ENCODE measurements at places on chromosomes 11 and 22. TPM values are rescaled to one million over a fixed set of nuclear protein-coding genes. Genes with fewer than 3 reads are reported as not detected.

The MMP1 gene
- 0.28 TPM for polyA plus RNA-seq

DNA sequence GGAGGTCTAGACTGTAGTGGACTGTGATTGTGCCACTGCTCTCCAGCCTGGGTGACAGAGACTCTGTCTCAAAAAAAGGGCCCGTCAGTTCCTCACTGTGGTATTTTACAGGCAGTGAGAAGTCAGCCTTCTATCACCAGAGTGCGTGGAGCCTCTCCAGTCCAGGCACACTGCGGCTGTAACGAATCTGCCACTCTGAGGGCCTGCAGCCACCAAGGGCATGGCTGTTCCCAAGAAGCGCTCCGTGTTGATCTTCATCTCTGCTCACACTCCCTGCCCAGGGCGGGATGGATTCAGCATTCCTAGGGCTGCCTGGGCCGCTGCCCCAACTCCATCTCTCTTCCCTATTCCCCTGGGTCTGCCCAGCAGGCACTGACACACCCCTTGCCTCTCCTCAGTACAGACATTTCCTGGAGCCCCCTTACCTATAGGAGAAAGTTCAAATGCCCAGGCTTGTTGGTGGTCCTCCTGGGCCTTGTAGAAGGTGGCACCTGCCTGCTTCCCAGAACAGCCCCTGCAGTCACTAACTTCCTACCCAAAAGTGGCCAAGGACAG is 148.4 kb downstream of the CACNA1I start:
- H3K27ac ChIP-seq: no peak overlapping the region
- no peak overlapping the region for H3K4me3 ChIP-seq
- no peak for DNase-seq
- H3K27me3 ChIP-seq: peaks cover 12% of the 10 kb centered on the region
- no peaks in the 10 kb centered on the region for H3K4me1 ChIP-seq

GRCh38 chr11:102617466-102618008 is 7.6 kb downstream of the MMP20 start:
- H3K36me3 ChIP-seq: no peaks in the 10 kb centered on the region
- no peaks in the 10 kb centered on the region for H3K4me1 ChIP-seq
- no peak for DNase-seq
- H3K27ac ChIP-seq: no peak overlapping the region

DNA sequence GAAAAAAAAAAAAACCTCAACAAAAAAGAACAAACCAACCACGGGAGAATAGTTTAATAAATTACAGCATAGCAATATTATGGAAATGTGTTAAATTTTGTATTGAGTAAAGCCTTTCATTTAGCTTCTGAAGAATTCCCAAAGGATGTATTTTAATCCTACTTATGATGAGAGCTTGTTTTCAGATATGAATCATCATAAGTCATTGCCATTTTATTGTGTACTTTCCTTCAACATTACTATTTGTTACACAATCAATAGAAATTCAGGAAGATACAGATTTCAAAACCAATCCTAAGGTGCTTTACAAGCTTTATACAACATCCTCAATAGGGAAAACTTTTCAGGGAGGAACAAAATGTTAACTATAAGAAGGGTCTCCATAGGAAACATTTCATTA is 200.6 kb upstream of the CTSC start:
- no peak for DNase-seq
- no peaks in the 10 kb centered on the region for H3K27me3 ChIP-seq
- no peaks in the 10 kb centered on the region for H3K36me3 ChIP-seq
- H3K4me1 ChIP-seq: no peaks in the 10 kb centered on the region

The BEST1 gene
- polyA plus RNA-seq: 4.9 TPM

The LDHA gene
- polyA plus RNA-seq: 121 TPM

The STK33 gene
- polyA plus RNA-seq: 30.1 TPM

DNA sequence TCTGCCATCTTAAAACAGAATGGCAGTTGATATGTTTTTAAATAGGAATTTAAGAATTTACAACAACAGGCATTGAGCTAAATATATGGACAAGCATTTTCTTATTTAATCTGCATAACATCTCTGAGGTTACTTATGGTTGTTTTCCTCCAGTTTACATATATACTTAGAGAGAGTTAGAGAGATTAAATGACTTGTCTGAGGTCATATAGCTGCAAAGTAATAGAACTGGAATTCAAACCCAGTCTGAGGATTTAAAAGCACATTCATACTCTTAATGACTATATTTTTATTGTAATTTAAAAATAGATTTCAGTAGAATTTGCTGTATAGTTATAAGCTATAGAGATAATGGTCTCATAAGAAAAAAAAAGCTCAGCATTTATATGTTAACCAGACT is 81.4 kb upstream of the GRIK4 start:
- H3K27me3 ChIP-seq: no peaks in the 10 kb centered on the region
- no peak overlapping the region for H3K4me3 ChIP-seq
- H3K36me3 ChIP-seq: no peaks in the 10 kb centered on the region
- no peak for DNase-seq

- H3K27me3 ChIP-seq: no peaks in the 10 kb centered on the region
- DNase-seq: no peak
- H3K27ac ChIP-seq: no peak overlapping the region
- peaks cover 64% of the 10 kb centered on the region for H3K4me1 ChIP-seq
These were observed 2.9 kb downstream of the TUB start for GRCh38 chr11:8083871-8084281.

- H3K27me3 ChIP-seq: peaks cover 52% of the 10 kb centered on the region
- H3K4me1 ChIP-seq: no peaks in the 10 kb centered on the region
- H3K36me3 ChIP-seq: no peaks in the 10 kb centered on the region
- no peak overlapping the region for H3K27ac ChIP-seq
- no peak overlapping the region for H3K4me3 ChIP-seq
These were observed 4.4 kb downstream of the MRGPRE start for GRCh38 chr11:3227568-3228444.

DNA sequence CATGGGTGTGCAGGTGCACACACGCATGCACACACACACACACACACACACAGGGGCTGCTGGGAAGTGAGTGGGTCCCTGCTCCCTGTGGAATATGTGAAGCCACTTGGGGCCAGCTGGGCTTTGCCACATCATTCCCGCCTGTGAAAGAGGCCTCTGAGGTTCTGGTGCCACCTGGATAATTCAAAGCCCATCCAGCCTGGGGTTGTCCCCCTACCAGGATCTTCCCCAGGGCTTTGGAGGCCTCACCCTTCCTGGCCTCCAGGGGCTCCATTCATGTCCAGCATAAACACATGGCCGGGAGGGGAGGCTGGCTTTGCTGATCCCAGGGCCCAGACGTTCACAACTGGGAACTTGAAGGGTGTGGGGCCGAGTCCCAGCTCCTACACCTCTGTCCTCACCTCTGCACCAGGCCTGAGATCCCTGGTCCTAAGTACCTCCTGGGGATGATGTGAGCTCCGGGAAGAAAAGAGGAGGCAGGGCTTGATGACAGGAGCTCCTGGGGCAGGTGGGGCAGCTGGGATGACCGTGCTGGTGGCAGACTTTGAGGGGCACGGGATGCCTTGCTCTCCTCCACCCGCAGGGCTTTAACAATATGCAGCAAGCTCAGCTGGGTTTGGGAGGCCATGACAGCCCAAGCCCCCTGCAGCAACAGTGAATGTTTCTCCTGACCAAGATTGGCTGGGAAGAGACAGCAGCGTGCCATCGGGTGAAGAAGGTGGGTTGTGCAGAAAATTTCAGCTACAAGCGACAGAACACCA is 14.2 kb downstream of the LINC01488 start:
- H3K4me1 ChIP-seq: peaks cover 21% of the 10 kb centered on the region
- no peaks in the 10 kb centered on the region for H3K36me3 ChIP-seq
- H3K27me3 ChIP-seq: no peaks in the 10 kb centered on the region
- no peak for DNase-seq
- no peak overlapping the region for H3K27ac ChIP-seq
- no peak overlapping the region for H3K4me3 ChIP-seq

DNA sequence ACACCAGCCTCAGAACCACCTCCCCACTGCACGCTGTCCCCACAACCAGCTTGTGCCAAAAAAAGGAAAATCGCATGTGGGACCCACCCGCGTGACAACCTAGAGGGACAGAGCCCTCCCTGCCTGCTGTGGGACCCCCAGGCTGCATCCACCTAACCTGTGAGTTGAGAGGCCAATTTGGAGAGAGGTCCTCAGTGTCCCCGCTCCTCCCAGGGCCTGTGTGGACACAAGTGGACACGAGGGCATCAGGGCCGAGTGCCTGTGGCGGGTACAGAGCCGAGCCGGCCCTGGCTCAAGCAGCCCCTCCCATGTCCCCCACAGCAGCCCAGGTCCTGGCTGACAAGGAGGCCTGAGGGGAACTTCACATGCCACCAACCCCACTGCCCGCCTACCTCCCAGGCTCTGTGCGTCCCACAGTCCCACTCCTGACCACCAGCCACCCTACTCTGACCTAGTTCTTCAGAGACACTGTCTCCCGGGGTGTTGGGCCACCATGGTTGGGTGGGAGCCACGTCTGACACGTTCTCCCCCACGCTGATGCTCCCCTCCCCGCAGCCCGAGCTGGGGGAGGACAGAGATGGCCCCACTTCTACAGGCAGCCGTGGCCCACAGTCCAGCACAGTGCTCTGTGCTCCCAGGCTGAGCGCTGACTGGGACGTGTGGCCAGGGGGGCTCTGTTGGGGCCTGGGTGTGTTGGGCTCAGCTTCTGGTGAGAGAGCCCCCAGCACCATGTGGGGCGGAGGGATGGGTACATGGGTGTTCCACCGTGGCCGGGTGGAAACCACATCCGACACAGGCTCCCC is 19.2 kb downstream of the SELENOO start:
- peaks cover 10% of the 10 kb centered on the region for H3K36me3 ChIP-seq
- H3K4me1 ChIP-seq: peaks cover 9% of the 10 kb centered on the region
- no peaks in the 10 kb centered on the region for H3K27me3 ChIP-seq
- DNase-seq: no peak
- H3K4me3 ChIP-seq: no peak overlapping the region

The POU2AF3 gene
- 0.35 TPM for polyA plus RNA-seq

- peaks cover under 1% of the 10 kb centered on the region for H3K27me3 ChIP-seq
- DNase-seq: no peak
- peaks cover 44% of the 10 kb centered on the region for H3K4me1 ChIP-seq
These were observed 7.4 kb upstream of the DGKZ start for GRCh38 chr11:46339816-46340215.

GRCh38 chr11:60314635-60315321 is 12.3 kb upstream of the MS4A6E start:
- DNase-seq: no peak
- H3K4me3 ChIP-seq: no peak overlapping the region
- peaks cover 11% of the 10 kb centered on the region for H3K4me1 ChIP-seq
- H3K36me3 ChIP-seq: no peaks in the 10 kb centered on the region

DNA sequence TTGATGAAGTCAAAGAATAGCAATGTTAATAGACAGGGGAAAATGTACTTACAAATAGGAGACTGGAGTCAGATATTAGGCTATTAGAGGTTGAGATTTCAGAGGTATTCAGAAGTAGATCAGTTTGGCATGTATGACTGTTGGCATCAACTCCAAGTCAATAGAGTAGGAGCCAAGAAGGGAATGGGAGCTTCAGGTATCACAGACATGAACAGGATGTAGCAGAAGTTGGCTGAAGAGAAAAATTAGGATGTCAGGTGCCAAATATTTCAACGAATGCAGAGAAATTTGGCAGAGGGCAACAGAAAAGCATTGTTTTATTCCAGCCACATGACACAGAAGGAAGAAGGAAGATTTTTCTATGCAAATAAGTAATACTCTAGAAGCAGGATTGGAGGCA is 69.7 kb downstream of the GLYATL1 start:
- DNase-seq: no peak
- H3K27ac ChIP-seq: no peak overlapping the region
- no peaks in the 10 kb centered on the region for H3K36me3 ChIP-seq
- no peak overlapping the region for H3K4me3 ChIP-seq

- no peaks in the 10 kb centered on the region for H3K27me3 ChIP-seq
- H3K4me1 ChIP-seq: peaks cover 9% of the 10 kb centered on the region
- no peak for DNase-seq
- H3K36me3 ChIP-seq: peaks cover 4% of the 10 kb centered on the region
- no peak overlapping the region for H3K4me3 ChIP-seq
- H3K27ac ChIP-seq: no peak overlapping the region
These were observed 6.8 kb downstream of the TMEM121B start for GRCh38 chr22:17114173-17114897.

GRCh38 chr22:45421349-45422055 is 8.0 kb downstream of the RIBC2 start:
- H3K4me3 ChIP-seq: no peak overlapping the region
- no peak overlapping the region for H3K27ac ChIP-seq
- no peaks in the 10 kb centered on the region for H3K36me3 ChIP-seq
- no peak for DNase-seq
- H3K4me1 ChIP-seq: no peaks in the 10 kb centered on the region

DNA sequence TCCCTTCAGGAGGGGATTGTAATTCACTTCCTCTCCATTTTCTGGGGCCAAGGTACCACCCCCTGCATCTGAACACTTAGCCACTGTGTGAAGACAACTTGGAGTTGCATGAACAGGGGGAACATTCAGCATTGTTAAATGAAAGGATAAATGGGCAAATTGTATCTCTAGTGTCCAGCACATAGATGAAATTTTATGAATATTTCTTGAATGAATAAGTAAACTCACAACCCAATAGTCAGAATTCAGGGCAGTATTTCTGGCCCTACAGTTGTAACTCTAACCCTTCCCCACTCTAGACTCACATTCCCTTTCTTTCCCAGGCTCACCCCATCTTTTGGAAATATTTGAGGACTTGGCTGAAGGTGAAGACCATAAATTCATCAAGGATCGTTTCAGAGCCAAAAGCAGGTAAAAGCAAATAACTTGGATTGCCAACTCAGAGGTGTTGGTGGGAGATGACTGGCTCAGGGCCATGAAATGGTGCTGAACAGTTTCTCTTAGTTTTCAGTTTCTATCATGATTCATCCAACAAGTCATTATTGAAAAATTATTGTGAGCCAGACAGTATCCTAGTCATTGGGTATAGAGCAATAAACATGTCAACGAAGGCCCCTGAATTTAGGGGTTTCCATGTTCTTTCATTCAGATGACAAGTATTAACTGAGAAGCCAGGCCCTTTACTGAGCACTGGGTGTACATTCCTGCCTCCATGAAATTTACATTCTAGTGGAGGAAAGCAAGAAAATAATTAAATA is 33.3 kb upstream of the ZC3H12C start:
- no peaks in the 10 kb centered on the region for H3K36me3 ChIP-seq
- no peak for DNase-seq
- no peaks in the 10 kb centered on the region for H3K4me1 ChIP-seq
- no peak overlapping the region for H3K4me3 ChIP-seq
- no peak overlapping the region for H3K27ac ChIP-seq

GRCh38 chr11:35414311-35414710 is 5.0 kb downstream of the SLC1A2 start:
- peaks cover 70% of the 10 kb centered on the region for H3K27me3 ChIP-seq
- no peak for DNase-seq

The MPPED1 gene
- polyA plus RNA-seq: not detected

The GRM5 gene
- 0.01 TPM for polyA plus RNA-seq
